ENCODE measurements at places on chromosomes 13 and 19.

DNA sequence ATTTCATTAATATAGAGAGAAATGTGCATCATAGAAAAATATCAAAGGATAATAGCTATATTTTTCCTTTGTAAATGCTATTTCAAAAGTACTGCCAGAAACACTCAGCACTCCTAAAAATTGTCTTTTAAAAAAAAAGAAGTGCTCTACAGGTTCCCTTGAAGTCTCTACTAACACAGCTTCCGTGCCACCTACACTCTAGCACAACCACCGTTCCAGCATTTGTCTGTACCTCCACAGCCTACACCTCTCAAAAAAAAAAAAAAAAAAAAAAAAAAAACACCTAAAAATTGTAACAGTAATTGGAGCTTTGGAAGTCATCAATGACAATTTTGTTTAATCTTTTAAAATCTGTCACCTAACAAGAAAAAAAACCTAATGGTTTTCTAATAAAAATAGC is 485.6 kb downstream of the MYO16 start:
- no peak for DNase-seq

DNA sequence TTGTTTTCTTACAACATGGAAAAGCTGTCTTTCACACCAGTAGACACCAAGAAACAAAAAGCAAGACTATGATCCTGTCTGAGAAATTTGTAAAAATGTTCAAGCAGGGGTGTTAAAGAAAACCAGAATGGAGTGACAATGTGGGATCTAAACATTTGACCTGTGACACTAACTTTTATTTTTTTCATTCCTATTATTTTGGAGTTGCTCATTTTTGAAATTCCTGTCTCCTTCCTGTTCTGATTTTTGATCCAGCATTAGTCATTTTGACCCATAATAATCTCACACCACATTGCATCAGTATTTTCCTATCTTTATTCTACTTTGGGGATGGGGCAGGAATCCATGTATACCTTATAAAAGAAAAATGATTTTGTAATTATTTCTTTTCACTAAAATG is 164.2 kb downstream of the DLEU7 start:
- no peak for DNase-seq

- DNase-seq, result no peak
Observed at GRCh38 chr19:23772675-23773063, 14.0 kb upstream of the ZNF681 start.

DNA sequence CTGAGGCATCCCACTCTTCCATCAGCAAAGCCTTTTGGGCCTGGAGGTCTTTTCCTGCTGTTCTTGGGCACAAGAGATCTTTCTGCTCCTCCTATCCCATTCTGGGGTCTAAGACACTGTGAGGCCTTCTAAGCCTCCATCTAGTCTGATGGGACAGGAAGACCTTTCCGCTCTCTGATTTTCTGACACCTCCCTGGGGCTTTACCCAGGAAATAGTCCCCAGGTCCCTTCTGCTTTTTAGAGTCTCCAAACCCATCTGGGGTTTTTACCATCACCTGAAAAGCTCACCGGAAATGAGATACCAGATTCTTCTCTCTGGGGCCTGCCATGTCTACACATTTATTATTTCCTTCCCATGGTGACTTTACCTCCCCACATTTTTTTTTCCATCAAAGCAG is 21.1 kb downstream of the CLEC17A start:
- DNase-seq, result no peak

DNA sequence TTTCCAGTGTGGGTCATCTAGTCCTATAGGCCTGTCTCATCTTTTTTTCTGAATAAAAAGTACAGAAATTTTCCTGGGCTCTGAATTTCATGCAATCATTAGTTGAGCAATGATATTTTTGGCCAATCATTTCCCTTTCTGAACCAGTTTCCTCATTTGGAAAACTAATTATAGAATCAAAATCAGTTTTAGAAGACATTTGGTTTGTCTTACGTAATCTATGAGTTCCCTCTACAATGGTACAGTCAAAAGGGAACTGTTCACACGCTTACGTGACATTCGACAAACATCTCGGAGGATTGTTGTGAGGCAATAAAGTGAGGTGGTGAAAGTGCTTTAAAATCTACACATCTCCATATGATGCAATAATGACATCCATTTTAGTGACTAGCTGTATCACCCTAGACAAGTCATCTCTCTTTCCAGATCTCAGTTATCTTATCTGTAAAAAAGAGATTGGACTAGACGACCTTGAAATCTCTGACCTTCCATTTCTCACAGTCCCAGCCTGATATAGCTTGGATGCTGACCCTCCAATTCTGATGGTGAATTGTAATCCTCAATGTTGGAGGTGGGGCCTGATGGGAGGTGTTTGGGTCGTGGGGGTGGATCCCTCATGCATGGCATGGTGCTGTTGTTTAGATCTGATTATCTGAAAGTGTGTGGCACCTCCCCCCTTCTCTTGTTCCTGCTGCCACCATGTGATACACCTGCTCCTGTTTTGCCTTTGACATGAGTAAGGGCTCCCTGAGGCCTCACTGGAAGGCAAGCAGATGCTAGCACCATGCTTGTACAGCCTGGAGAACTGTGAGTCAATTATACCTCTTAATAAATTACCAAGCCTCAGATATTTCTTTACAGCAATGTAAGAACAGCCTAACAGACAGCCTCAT is 26.7 kb downstream of the FLT1 start:
- DNase-seq, result no peak

- DNase-seq, result no peak
Observed at GRCh38 chr13:71412231-71412630, 454.8 kb downstream of the DACH1 start.

DNA sequence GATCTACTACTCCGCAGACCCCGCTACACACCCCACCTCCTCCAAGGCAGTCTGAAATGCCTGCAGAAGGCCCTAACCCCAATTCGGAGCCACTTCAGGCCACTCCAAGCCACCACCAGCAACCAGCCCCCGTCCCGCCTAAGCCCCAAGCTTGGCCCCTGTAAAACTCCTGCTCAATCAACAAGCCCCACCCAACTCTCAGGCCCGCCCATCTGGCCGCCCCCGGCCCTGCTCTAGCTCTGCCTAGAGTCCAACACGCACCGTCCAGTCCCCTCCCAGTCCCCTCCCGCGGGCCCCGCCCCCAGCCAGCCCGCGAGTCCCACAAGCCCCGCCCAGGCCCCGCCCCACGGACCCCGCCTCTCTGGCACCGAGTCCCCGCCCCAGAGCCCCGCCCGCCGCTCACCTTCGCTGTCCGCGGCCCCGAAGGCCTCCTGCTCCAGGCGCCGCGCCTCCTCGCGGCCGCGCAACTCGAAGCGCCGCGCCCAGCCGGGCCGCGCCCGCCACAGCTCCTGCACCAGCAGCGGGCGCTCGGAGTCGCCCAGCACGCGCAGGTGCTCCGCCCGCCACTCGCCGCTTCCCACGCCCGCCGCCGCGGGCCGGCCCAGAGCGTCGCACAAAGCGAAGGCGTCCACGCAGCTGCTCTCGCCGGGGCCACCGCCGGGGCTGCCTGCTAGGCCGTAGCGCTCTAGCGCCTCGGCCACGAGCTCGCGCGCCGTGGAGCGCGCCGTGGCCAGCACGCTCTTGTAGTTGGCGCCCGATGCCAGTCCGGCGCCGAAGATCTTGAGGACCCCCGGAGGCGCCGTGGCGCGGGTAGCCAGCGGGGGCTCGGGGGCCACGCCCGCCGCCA is 1.6 kb downstream of the RASIP1 start:
- DNase-seq, result peak; percentile 93

- no peak for DNase-seq
Observed at GRCh38 chr19:15108845-15109767, 1.9 kb downstream of the SYDE1 start.

DNA sequence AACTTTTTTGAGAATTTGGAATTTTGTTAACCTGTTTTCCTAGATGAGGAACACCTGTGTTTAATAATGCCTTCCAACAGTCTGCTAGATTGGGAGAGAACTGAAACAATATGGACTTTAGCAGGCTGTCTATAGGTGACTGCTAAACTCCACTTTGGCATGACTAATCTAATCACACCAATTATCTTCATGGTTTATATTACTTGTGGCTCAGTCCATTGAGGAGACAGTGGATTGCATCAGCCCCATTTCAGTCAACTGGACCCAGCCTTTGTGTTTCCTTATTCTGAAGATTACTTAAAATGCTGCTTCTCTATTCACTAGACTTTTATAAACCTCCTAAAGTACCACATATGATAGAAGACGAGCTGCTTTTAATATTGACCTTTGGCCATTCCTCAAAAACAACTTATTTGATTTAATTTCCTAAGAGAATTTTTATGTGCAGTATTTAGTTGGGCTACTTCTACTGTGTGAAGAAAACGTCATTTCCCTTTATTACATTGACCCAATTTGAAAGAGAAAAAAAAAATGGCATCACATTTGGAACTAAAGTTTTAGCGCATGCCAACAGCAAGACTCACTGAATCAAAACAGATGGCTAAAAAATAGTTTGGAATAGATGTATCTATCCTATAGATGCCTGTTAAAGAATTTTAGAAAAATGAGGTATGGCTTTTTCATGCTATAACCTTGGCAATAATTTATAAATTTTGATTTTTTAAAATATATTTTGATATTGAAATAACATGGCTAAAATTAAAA is 295.8 kb downstream of the NDFIP2 start:
- no peak for DNase-seq

- DNase-seq, result no peak
Observed at GRCh38 chr13:105602956-105603670, 932.3 kb downstream of the EFNB2 start.

- no peak for DNase-seq
Observed at GRCh38 chr13:98564204-98564603, 12.7 kb downstream of the STK24 start.

- peak; percentile 21 for DNase-seq
Observed at GRCh38 chr19:2150794-2151338, 500 bp downstream of the AP3D1 start.

DNA sequence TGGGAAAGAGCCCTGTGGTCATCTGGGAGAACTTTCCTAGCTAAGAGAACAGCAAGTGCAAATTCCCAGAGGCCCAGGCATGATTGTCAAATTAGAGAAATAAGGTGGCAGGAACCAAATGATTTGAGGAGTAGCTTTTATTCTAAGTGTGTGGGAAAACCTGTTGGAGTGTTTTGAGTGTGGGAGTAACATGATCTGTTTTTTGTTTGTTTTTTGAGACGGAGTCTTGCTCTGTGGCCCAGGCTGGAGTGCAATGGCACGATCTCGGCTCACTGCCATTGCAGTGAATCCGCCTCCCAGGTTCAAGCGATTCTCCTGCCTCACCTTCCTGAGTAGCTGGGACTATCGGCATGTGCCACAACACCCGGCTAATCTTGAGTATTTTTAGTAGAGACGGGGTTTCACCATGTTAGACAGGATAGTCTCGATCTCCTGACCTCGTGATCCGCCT is 2.4 kb downstream of the SAE1 start:
- DNase-seq, result no peak

- DNase-seq, result no peak
Observed at GRCh38 chr13:47484548-47484947, 516.5 kb downstream of the SUCLA2 start.

DNA sequence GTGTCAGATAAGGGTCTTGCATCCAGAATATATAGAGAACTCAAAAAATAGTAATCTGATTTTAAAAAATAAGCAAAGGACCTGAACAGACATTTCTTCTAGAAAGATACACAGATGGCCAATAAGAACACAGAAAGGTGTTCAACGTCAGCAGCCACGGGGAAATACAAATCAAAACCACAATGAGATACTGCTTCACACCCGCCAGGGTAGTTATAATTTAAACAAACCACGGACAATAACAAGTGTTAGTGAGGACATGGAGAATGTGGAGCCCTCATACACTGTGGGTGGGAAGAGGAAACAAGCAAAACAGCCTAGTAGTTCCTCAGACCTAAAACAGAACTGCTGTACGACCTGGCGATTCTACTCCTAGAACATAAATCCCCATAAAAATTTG is 26.7 kb upstream of the NAPA start:
- no peak for DNase-seq

- no peak for DNase-seq
Observed at GRCh38 chr13:65530688-65531087, 1699.4 kb downstream of the PCDH9 start.

- no peak for DNase-seq
Observed at GRCh38 chr13:27446986-27447583, 3.3 kb downstream of the MTIF3 start.

DNA sequence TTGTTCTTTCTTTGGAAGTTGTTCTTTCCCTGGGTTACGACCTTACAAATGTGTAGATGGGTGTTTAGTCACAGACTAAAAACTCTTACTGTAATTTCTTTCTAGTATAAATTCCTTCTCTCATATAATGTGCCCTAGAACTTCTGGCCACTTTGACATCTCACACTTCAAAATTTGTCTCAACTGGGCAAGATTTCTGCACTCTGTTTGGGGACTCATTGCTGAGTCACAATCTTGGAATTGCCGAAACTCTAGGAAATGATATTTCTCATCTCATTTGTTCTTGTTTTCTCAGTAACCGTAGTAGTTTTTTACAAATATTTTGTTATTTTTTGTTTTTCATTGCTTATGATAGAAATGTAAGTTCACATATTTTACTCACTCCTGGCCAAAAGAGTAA is 2523.2 kb upstream of the PCDH20 start:
- no peak for DNase-seq

- peak; percentile 39 for DNase-seq
Observed at GRCh38 chr19:2049741-2050348, 1.2 kb downstream of the MKNK2 start.

GRCh38 chr13:50285283-50285682 is 270.0 kb downstream of the KCNRG start:
- DNase-seq, result no peak

GRCh38 chr13:90675129-90675528 is 672.4 kb upstream of the MIR17HG start:
- DNase-seq, result no peak

- no peak for DNase-seq
Observed at GRCh38 chr13:23619068-23619855, 49.0 kb downstream of the TNFRSF19 start.

Measured in stimulated activated CD4-positive, alpha-beta T cell treated with anti-CD3 and anti-CD28 coated beads, Interleukin-1b, Interleukin-23, amount 100 ng/mL, for 4 hours (primary cell).